ENCODE measurements at places on chromosomes 7 and 10.

GRCh38 chr7:22884911-22885788 is 62.5 kb upstream of the TOMM7 start:
- no peak overlapping the region for H3K27ac ChIP-seq
- DNase-seq = no peak
- no peaks in the 10 kb centered on the region for H3K27me3 ChIP-seq
- H3K4me1 ChIP-seq = no peaks in the 10 kb centered on the region
- H3K36me3 ChIP-seq = no peaks in the 10 kb centered on the region

DNA sequence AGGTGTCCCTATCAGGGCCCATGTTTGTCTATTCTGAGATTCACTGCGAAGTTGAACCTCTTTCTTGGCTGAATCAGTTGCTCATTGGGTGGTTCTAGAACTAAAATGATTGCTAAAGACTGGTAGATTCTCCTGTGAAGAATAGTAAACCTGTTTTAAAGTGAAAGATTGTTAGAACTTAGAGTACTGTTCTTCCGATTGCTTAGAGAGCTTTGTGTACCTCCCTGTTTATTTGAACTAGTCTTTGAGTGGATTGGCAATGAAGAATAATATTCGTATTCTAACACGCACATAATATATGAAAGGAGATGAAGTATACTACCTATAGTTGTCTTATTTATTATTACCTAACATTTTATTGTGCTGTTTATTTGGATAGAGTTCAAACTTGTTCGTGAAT is 124.8 kb upstream of the RPA3 start:
- H3K27ac ChIP-seq = no peak overlapping the region
- H3K27me3 ChIP-seq = no peaks in the 10 kb centered on the region
- no peak for DNase-seq
- no peaks in the 10 kb centered on the region for H3K4me1 ChIP-seq

DNA sequence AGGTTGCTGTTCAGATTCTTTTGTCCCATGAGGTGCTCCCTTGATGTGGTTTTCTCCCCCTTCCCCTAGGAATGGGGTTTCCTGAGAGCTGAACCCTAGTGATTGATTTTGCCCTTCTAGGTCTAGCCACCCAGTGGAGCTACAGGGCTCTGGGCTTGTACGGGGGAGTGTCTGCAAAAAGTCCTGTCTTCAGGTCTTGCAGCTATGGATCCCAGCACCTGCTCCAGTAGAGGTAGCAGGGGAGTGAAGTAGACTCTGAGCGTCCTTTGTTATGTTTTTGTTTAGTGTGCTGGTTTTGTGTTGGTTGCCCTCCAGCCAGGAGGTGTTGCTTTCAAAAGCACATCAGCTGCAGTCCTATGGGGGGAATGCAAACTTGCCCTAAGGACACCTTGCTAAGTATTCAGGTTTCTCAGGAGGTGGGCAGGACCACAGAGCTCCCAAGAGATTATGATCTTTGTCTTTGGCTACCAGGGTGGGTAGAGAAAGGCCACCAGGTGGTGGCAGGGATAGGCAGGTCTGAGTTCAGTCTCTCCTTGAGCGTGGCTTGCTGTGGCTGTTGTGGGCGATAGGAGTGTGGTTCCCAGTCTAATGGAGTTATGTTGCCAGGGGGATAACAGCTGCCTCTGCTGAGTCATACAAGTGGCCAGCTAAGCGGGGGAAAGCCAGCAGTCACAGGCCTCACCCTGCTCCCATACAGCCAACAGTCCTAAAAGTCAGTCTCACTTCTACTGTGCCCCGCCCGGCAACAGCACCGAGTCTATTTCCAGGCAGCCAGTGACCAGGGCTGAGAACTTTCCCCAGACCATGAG is 92.4 kb upstream of the JCAD start:
- peak; percentile 85 for DNase-seq
- no peaks in the 10 kb centered on the region for H3K4me1 ChIP-seq
- no peak overlapping the region for H3K27ac ChIP-seq
- H3K4me3 ChIP-seq = no peak overlapping the region

DNA sequence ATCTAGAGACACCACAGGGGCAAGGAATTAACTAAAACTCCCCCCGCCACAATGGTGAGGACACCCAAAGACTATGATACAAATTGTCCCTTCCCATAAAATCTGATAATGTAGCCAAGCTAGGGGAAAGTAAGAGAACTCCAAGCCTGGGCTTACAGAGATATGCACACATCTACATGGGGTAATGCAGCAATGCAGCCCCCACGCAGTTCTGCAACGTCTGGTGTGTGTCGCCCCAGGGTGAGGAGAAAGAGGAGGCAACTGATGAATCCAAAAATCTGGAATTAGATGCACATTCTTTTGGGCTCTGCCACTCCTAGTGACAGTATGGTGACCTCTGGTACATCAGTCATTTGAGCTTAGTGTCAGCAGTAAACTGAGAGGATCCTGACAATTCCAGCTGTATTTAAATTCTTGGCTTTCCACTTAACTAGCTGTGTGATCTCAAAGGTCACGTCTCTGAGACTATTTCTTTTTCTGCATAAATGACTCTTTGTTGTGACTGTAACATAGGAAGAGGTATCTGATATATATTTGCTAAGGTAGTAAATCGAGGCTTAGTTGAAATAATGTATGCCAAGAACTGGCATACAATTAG is 51.5 kb downstream of the PIP4K2A start:
- no peak for DNase-seq
- no peak overlapping the region for H3K4me3 ChIP-seq
- H3K36me3 ChIP-seq = no peaks in the 10 kb centered on the region
- no peak overlapping the region for H3K27ac ChIP-seq
- no peaks in the 10 kb centered on the region for H3K27me3 ChIP-seq

- no peak for DNase-seq
- no peak overlapping the region for H3K27ac ChIP-seq
- no peaks in the 10 kb centered on the region for H3K36me3 ChIP-seq
- H3K4me3 ChIP-seq = no peak overlapping the region
- no peaks in the 10 kb centered on the region for H3K27me3 ChIP-seq
Measured at GRCh38 chr7:27189997-27190748, 5.1 kb upstream of the HOXA11 start.

- H3K27ac ChIP-seq = no peak overlapping the region
- no peak overlapping the region for H3K4me3 ChIP-seq
- DNase-seq = no peak
- no peaks in the 10 kb centered on the region for H3K4me1 ChIP-seq
Measured at GRCh38 chr7:46432708-46433107, 511.6 kb upstream of the IGFBP3 start.

GRCh38 chr10:90920986-90921666 is at the start of gene ANKRD1:
TSS of gene ANKRD1 (minus strand) at chr10:90921087. CDS start at chr10:90921027, 60 bp downstream.
- DNase-seq = no peak
- H3K27me3 ChIP-seq = no peaks in the 10 kb centered on the region
- H3K36me3 ChIP-seq = no peaks in the 10 kb centered on the region
- peak within 1 kb of the TSS; percentile 45 for H3K27ac ChIP-seq

DNA sequence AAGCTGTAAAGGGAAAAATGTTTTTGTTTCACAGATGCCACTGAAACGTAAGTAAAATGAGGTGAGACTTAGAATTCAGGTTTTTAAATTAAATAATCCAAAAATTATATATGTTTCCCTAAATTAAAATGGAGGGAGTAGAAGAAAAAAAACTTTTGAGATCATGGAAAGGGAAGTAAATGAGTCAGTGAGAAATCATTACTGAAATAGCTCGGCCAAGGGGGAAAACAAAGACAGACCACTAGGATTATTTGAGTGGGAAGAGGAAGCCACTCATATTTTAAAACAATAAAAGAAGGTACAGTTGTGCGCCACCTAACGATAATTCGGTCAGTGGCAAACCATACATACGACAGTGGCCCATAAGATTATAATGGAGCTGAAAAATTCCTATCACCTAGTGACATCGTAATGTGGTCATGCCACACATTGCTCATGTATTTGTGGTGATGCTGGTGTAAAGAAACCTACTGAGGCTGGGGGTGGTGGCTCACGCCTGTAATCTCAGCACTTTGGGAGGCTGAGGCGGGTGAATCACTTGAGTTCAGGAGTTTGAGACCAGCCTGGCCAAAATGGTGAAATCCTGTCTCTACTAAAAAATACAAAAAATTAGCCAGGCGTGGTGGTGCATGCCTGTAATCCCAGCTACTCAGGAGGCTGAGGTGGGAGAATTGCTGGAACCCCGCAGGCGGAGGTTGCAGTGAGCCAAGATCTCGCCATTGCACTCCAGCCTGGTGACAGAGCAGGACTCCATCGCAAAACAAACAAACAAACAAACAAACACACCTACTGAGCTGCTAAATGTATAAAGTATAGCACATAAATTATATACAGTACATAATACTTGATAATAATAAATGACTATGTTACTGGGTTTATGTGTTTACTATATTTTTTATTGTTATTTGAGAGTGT is 64.7 kb downstream of the MKX start:
- no peak for DNase-seq
- H3K27ac ChIP-seq = no peak overlapping the region
- no peaks in the 10 kb centered on the region for H3K36me3 ChIP-seq
- H3K27me3 ChIP-seq = no peaks in the 10 kb centered on the region
- H3K4me3 ChIP-seq = no peak overlapping the region

GRCh38 chr10:48551861-48552591 is 52.8 kb downstream of the ARHGAP22 start:
- no peak for DNase-seq
- no peak overlapping the region for H3K27ac ChIP-seq
- H3K4me3 ChIP-seq = no peak overlapping the region
- H3K36me3 ChIP-seq = no peaks in the 10 kb centered on the region
- no peaks in the 10 kb centered on the region for H3K4me1 ChIP-seq

DNA sequence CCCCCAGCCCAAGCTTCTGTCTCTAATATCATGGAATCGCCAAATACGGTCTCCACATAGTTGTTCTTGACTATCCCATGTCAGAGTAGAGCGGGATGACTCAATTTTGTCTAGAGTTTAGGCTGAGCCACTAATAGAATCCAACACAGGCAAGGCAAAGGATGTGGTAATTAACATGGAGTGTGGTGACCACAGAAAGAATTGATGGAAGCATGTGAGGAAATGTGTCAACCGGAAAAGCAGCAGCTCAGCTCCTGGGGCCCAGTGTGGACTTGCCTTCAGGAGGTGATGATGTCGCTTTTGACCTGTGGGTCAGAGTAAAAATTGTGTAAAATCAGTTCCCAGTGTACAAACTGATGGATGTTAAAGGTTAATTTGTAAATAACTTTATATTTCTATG is 139.3 kb upstream of the KLF6 start:
- no peaks in the 10 kb centered on the region for H3K36me3 ChIP-seq
- peaks cover 4% of the 10 kb centered on the region for H3K4me1 ChIP-seq
- H3K27ac ChIP-seq = no peak overlapping the region
- no peak for DNase-seq

- H3K27ac ChIP-seq = no peak overlapping the region
- H3K4me3 ChIP-seq = no peak overlapping the region
- H3K4me1 ChIP-seq = no peaks in the 10 kb centered on the region
Measured at GRCh38 chr7:156907656-156908055, 14.7 kb upstream of the LMBR1 start.

GRCh38 chr7:100896732-100897608 is 1.3 kb upstream of the ACHE start:
- H3K27me3 ChIP-seq = no peaks in the 10 kb centered on the region
- no peaks in the 10 kb centered on the region for H3K4me1 ChIP-seq
- H3K27ac ChIP-seq = no peak overlapping the region
- DNase-seq = no peak
- H3K36me3 ChIP-seq = no peaks in the 10 kb centered on the region

DNA sequence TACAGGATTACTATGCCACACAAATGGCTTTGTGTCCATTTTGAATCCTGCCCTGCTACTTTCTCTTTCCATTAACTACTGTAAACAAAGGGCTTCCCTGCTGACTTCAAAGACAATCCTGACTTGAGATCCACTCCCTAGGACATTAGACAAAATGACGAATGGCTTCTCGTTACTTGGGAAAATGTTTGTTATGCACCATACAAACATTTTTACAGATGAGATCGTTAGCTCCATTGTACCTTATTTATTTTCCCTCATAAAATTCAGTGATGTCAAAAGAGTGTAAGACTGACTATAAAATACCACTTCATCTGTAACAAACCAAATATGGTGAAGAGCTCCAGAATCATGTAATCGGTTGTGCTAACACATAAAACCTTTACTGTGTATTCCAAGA is 121.8 kb downstream of the CD36 start:
- no peaks in the 10 kb centered on the region for H3K27me3 ChIP-seq
- no peaks in the 10 kb centered on the region for H3K4me1 ChIP-seq
- H3K27ac ChIP-seq = no peak overlapping the region

GRCh38 chr7:1733206-1733907 is 63.3 kb downstream of the ELFN1 start:
- no peak for DNase-seq
- no peak overlapping the region for H3K27ac ChIP-seq
- H3K4me1 ChIP-seq = no peaks in the 10 kb centered on the region
- H3K4me3 ChIP-seq = no peak overlapping the region
- no peaks in the 10 kb centered on the region for H3K36me3 ChIP-seq
- no peaks in the 10 kb centered on the region for H3K27me3 ChIP-seq

DNA sequence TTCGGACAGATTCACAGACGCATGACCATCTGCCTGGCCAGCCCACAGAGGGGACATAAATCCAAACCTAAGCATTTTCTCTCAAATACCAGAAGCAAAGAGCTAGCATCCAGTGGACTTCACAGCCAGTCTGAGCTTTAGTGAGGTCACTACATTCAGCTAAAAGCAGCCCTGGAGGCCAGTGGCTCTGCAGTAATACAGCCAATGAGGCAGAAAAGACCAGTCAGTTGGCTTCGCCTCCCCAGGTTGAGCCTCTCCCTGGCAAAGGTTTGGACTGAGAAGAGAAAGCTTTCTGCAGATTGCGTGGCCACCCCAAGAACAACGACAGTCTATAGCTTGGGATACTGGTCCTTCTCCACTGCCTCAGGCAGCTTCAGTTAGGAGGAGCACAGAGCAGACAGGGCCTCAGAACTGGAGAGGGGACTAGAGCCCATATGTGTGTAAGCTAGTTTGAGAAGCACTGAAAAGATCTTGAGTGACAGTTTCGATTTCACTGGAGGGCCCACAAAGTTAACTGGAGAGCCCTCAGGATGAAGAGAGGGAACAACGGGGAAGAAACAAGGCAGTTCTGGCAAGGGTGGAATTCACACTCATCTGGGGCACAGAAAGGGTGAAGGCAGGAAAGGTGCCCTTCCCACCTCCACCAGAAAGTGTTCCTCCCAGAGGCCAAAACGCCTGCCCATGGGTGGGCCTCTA is 3.8 kb downstream of the WDR91 start:
- H3K27ac ChIP-seq = no peak overlapping the region
- H3K4me3 ChIP-seq = no peak overlapping the region
- H3K4me1 ChIP-seq = no peaks in the 10 kb centered on the region
- no peaks in the 10 kb centered on the region for H3K27me3 ChIP-seq

GRCh38 chr10:102004376-102004775 is 51.6 kb downstream of the ARMH3 start:
- no peaks in the 10 kb centered on the region for H3K4me1 ChIP-seq
- no peaks in the 10 kb centered on the region for H3K27me3 ChIP-seq
- no peak for DNase-seq
- no peak overlapping the region for H3K4me3 ChIP-seq
- H3K36me3 ChIP-seq = no peaks in the 10 kb centered on the region

GRCh38 chr7:134165252-134165651 is 38.1 kb downstream of the LRGUK start:
- no peak for DNase-seq
- H3K4me1 ChIP-seq = no peaks in the 10 kb centered on the region
- H3K27me3 ChIP-seq = no peaks in the 10 kb centered on the region
- H3K36me3 ChIP-seq = no peaks in the 10 kb centered on the region
- no peak overlapping the region for H3K4me3 ChIP-seq

All from aorta (tissue), 5 donors.